Tongue (tissue), 3 donors: ENCODE measurements at places on chromosomes 4 and X. TPM values are rescaled to one million over a fixed set of nuclear protein-coding genes. Genes with fewer than 3 reads are reported as not detected.

LRIT3 gene
- total RNA-seq = 0.51 TPM

XG gene
- 6.4 TPM for total RNA-seq

UBL4A gene
- total RNA-seq = 71.7 TPM

CENPVL2 gene
- not detected for total RNA-seq

HTN3 gene
- total RNA-seq = not detected

ZCCHC18 gene
- total RNA-seq = 1.2 TPM

STK32B gene
- total RNA-seq = 3.5 TPM

RIBC1 gene
- total RNA-seq = not detected

AVPR2 gene
- 1.7 TPM for total RNA-seq

TMEM31 gene
- total RNA-seq = not detected

GAGE12H gene
- total RNA-seq = not detected

TKTL2 gene
- not detected for total RNA-seq

STBD1 gene
- total RNA-seq = 64.8 TPM

SPANXD gene
- total RNA-seq = not detected

MAGED4B gene
- total RNA-seq = 32.6 TPM

SLC9B1 gene
- 2.7 TPM for total RNA-seq

GNRHR gene
- total RNA-seq = not detected

CENPVL1 gene
- total RNA-seq = not detected

DAPP1 gene
- total RNA-seq = 10.5 TPM

TMSB15A gene
- 8.9 TPM for total RNA-seq

COL25A1 gene
- 14.1 TPM for total RNA-seq

TMEM47 gene
- total RNA-seq = 108 TPM

FAM241A gene
- total RNA-seq = 2.1 TPM

FAM9C gene
- total RNA-seq = not detected

GRXCR1 gene
- total RNA-seq = not detected

VGLL1 gene
- not detected for total RNA-seq

NXF2 gene
- total RNA-seq = not detected

RADX gene
- 4.0 TPM for total RNA-seq

DUX4 gene
- total RNA-seq = not detected

MBNL3 gene
- total RNA-seq = 24.7 TPM

FABP2 gene
- total RNA-seq = not detected

CHRDL1 gene
- 63.9 TPM for total RNA-seq

PHOX2B gene
- total RNA-seq = not detected

MAGEA8 gene
- not detected for total RNA-seq

FSTL5 gene
- total RNA-seq = 3.3 TPM

F11 gene
- total RNA-seq = 0.62 TPM

MAGEA9B gene
- not detected for total RNA-seq

P2RY8 gene
- 0.82 TPM for total RNA-seq

TAF7L gene
- 0.82 TPM for total RNA-seq

CCKAR gene
- 14.9 TPM for total RNA-seq

ODAPH gene
- total RNA-seq = not detected

HEPH gene
- total RNA-seq = 19.0 TPM

CCSER1 gene
- 19.9 TPM for total RNA-seq

PNCK gene
- 0.92 TPM for total RNA-seq

NEIL3 gene
- 3.0 TPM for total RNA-seq

PAPSS1 gene
- 55.1 TPM for total RNA-seq

ZFP92 gene
- 1.4 TPM for total RNA-seq

GJB1 gene
- 0.41 TPM for total RNA-seq

C4orf51 gene
- not detected for total RNA-seq

TMPRSS11A gene
- 9.2 TPM for total RNA-seq

TECRL gene
- total RNA-seq = 1.9 TPM

JAKMIP1 gene
- total RNA-seq = not detected

CAPN6 gene
- 463 TPM for total RNA-seq
